ENCODE measurements at places on chromosomes 2 and 18.

- no peak for DNase-seq
Measured at GRCh38 chr2:238127165-238128060, 11.1 kb upstream of the KLHL30 start.

DNA sequence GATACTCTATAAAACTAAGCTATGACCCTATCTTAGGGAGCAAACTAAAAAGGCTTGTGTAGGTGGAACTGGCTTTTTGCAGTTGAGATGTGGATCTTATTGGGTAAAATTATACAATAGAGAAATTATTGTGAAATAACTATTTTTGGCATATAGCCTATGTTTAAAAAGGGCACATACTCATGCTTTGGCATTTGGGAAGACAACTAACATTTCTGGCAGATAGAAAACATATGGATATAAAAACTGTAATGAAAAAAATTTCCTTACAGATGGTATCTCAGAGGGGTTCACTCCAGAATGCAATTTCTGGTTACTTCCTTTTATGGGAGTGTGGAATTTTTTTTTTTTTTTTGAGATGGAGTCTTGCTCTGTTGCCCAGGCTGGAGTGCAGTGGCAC lies 120.1 kb upstream of the CCDC195 start:
- DNase-seq: no peak

- no peak for DNase-seq
Measured at GRCh38 chr18:14086458-14087231, 45.6 kb downstream of the ZNF519 start.

DNA sequence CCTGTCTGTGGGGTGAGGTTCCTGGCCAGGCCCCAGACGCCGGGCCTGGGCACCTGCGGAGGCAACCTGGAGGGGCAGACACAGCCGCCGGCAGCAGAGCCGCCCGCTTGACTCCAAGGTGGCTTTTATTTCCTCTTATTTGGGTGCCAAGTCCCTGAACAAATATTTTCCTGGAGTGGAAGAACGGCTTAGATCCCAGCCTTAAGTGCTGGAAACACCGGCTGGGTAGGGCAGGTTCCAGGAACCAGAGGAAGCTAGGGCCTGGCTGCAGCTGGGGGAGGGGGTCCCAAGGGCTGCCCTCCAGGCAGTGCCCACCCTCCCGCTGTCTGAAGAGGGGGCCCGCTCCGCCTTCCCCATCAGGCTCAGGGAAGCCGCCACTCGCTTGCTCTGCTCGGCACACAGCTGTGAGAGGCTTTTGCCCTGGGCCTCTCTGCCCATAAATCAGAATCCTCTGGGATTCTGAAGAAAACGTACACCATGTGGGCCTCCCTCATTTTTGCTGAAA lies 28.2 kb downstream of the SDC1 start:
- DNase-seq: no peak

DNA sequence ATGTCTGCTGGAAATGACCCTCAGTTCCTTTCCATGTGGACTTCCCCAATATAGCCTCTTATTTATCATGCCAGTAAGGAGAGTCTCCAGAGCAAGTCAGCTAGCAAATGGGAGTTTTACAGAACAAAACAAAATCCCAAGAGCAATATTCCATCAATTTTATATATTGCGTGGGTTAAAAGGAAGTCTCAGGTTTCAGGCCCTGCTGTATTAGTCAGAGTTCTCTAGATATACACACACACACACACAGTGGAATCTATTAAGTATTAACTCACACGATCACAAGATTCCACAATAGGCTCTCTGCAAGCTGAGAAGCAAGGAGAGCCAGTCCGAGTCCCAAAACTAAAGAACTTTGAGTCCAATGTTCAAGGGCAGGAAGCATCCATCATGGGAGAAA lies 102.8 kb upstream of the MAP2 start:
- DNase-seq: no peak

- DNase-seq: no peak
Measured at GRCh38 chr2:232318169-232318855, 60.2 kb upstream of the ALPP start.

GRCh38 chr2:4780679-4781078 lies 911.5 kb upstream of the SOX11 start:
- no peak for DNase-seq

GRCh38 chr18:21080576-21080975 lies 31.0 kb downstream of the ROCK1 start:
- no peak for DNase-seq

- no peak for DNase-seq
Measured at GRCh38 chr2:149441255-149441654, 110.9 kb downstream of the LYPD6 start.

DNA sequence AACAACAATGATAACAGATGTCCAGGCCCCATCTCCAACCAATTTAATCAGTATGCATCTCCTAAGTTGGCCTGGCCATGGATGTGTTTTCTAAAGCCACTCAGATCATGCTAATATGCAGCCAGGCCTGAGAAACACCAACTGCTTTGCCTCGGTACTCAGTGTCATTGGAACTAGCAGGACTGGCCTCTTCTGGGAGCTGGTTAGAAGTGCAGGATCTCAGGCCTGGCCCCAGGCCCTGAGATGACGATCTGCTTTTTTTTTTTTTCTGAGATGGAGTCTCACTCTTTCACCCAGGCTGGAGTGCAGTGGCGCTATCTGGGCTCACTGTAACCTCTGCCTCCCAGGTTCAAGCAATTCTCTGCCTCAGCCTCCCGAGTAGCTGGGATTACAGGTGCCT lies 69.1 kb downstream of the IRS1 start:
- no peak for DNase-seq
